ENCODE measurements at places on chromosomes 7 and 10.

- no peak for DNase-seq
Measured at GRCh38 chr7:4800926-4801838, 25.8 kb downstream of the AP5Z1 start.

- no peak for DNase-seq
Measured at GRCh38 chr7:112575864-112576263, 95.1 kb downstream of the LSMEM1 start.

GRCh38 chr10:21170216-21170615, 273.1 kb upstream of the NEBL start:
- DNase-seq = no peak

GRCh38 chr10:58574058-58574457, 61.4 kb downstream of the BICC1 start:
- no peak for DNase-seq

GRCh38 chr7:102289057-102289456, 2.4 kb downstream of the SH2B2 start:
- no peak for DNase-seq

DNA sequence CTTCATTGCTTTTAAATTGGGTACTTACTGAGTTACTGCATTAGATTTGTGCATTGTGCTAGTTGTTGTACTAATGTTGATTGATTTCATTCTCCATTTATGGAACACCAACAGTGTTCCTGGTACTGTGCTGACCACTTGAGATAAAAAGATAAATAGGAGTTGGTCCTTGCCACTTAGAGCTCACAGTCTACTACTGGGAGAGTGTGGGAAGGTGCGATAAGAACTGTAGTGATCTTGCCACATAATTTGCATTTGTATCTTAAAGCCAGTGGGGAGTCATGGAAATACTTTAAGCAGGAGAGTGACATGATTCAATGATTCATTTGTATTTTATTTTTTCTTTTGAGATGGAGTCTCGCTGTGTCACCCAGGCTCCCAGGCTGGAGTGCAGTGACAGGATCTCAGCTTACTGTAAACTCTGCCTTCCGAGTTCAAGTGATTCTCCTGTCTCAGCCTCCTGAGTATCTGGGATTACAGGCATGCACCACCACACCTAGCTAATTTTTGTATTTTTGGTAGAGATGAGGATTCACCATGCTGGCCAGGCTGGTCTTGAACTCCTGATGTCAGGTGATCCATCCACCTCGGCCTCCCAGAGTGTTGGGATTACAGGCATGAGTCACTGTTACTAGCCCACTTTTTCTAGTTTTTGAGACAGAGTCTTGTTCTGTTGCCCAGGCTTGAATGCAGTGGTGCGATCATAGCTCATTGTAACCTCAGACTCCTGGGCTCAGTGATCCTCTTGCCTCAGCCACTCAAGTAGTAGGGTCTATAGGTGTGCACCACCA, 51.2 kb upstream of the TMEM248 start:
- no peak for DNase-seq

GRCh38 chr7:30888747-30889146, 22.9 kb upstream of the AQP1 start:
- no peak for DNase-seq

GRCh38 chr10:119898577-119898976, 6.0 kb downstream of the SEC23IP start:
- no peak for DNase-seq

GRCh38 chr10:33938001-33938400, 603.5 kb upstream of the NRP1 start:
- DNase-seq = no peak

DNA sequence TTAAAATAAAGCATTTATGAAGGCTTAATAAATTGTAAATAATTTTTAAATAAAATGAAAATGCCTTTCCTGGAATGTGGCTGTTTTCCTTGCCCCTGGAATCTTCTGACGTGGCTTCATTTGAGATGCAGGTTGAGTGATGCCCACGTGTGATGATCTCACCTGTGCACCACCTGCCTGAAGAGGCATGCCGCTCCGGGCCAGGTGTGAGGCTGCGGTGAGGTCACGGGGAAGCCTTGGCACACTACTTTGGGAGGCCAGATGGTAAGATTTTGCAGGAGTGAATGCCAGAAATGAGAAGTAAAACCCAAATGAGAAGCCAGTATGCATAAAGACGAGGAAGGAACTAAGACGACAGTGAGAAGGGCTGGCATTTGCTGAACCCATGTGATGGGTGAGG, 36.2 kb downstream of the GOT1 start:
- DNase-seq = no peak

- DNase-seq = no peak
Measured at GRCh38 chr7:142670511-142670910, 78.8 kb upstream of the PRSS1 start.

DNA sequence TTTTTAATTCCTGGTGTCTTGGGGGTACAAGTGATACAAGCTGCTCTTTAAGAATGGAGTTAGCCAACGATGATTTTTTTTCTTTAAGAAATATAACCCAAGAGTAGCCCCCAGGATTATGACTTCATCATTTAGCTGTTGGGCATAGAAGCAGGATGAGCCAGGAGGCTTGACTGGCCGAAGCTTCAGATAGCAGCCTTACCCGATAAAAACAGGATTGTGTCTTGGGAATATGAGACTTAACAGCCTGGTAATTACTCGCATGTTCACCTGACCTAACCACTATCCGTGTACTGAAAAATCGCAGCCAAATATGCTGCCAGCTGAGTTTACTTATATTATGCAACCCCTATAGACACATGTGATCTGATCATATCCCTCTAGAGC, 346.0 kb upstream of the BMPER start:
- DNase-seq = no peak

- no peak for DNase-seq
Measured at GRCh38 chr7:53475776-53476175, 440.3 kb downstream of the POM121L12 start.

GRCh38 chr10:36164556-36165504, 522.7 kb upstream of the FZD8 start:
- no peak for DNase-seq

DNA sequence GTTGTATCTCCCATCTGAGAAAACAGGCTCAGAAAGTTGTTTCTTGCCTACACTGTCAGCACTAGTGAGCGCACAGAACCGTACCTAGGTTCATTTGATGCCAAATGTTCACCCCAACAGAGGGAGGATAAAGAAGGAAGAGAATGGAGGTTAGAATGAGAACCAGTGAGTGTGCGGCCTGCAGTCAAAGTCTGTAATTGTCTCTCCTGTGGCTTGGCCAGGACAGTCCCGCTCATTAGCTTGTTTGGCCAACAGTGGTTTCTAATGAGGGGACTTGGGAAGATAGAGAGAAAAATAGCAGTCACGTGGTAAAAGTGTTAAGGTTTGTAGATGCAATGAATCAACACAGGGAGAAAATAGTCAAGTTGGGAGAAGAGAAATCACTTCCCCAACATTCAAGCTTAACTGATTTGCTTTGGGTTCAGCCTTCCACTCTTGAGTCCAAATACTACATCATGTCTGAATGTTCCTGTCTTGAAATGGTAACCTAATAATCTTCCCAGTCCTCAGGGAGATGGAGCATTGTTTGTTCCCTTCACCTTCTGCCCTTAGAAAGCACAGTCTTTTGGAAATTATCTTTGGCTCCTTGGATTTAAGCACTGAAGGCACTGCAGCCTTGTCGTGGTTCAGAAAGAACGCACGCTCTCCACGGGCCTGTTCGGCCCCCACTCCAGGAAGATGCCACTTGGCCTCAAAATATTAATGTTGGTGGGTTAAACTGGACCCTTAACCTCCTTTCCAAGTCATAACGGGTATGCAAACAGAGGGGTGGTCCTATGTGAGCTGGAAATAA, 360.4 kb upstream of the ZNF32 start:
- DNase-seq = no peak

DNA sequence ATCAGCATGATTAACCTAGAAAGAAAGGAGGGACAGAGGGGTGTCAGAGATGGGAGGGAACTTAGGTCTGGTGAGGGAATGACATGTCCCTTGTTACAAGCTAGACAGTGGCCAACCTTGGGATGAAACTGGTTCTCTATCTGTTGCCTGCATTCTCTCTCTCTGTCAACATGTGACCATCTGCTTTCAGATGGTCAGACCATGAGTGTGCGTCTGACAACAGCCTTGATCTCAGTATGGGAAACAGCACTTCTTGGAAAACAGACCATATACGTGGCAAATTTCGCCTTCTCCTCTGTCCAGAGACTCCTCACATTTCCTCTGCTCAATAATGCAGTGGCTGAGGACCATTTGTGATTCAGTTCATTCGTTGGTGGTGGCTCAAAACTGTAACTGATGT, 845.9 kb downstream of the TYW1 start:
- DNase-seq = no peak

- DNase-seq = no peak
Measured at GRCh38 chr7:27435461-27435860, 192.9 kb downstream of the EVX1 start.

DNA sequence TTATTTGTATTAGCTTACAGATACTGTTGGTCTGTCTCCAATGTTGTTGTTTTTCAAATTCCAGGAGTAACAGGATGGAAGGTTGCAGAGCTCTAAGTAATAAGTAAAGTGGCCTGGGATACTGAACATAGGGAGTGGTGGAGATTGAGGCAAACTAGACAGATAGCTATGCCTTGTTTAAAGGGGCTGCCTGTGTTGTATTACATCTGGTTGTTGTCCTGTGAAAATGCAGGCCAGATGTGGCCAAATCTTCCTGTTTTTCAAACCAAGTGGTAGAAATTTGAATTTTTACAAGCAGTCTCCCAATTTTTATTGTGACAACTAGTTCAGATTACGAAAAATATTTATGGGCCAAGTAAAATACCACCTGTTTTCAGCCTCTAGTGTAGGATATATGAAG, 33.5 kb downstream of the BICC1 start:
- DNase-seq = no peak

- no peak for DNase-seq
Measured at GRCh38 chr10:7485244-7485556, 74.4 kb upstream of the SFMBT2 start.

GRCh38 chr7:105269397-105269796, 119.3 kb downstream of the SRPK2 start:
- DNase-seq = no peak

All from stimulated activated CD8-positive, alpha-beta memory T cell treated with anti-CD3 and anti-CD28 coated beads, Interleukin-2, amount 100 ng/mL, for 48 hours (primary cell).